T follicular helper cell (primary cell): ENCODE measurements at places on chromosomes 1 and 21.

- no peak for DNase-seq
These were observed 59.5 kb upstream of the KCNA3 start for GRCh38 chr1:110734133-110734680.

- no peak for DNase-seq
These were observed 72.2 kb upstream of the MAN1A2 start for GRCh38 chr1:117295001-117295400.

DNA sequence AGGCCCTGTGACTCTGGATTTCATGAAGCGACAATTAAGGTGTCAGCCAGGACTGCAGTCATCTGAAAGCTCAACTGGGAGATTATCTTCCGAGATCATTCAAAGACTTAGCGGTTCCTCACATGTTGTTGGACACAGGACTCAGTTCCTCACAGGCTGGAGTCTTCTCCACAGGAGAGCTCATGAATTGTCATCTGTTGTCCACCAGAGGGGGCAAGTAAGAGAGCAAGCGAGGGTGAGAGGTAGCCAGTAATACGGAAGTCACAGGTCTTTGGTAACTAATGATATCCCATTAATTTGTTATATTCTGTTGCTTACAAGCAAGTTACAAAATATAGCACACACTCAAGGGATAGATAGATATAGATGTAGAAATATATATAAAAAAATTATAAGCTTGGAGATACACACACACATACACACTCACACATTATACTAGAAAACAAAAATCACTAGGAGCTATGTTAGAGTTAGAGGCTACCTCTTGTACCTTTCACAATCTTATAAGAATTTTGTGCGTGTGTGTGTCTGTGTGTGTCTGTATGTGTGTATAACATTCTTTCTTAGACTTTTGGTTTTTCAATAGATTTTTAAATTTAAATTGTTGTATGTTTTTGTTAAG, 1695.3 kb downstream of the BRINP3 start:
- DNase-seq, result no peak

DNA sequence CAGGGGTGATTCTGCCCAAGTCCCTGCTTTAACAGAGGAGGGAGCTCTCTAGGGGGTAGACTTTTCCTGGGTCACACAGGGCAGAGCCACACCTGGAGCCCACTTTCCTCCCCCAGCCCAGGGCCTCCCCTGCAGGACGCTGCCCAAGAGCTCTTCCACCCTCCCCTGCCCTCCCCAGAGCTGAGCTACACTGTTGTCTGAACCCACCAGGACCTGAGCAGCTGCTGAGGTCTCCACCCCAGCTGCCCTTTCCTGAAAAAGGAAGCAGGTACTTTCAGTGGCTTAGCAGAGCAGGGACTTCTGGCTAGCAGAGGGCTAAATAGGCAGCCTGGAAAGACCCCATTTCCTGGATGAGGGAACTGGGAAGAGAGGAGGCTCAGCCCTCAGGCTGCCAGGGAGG, 169.3 kb upstream of the ETV3 start:
- DNase-seq, result no peak

GRCh38 chr1:67736750-67737149, 51.7 kb downstream of the GADD45A start:
- no peak for DNase-seq

DNA sequence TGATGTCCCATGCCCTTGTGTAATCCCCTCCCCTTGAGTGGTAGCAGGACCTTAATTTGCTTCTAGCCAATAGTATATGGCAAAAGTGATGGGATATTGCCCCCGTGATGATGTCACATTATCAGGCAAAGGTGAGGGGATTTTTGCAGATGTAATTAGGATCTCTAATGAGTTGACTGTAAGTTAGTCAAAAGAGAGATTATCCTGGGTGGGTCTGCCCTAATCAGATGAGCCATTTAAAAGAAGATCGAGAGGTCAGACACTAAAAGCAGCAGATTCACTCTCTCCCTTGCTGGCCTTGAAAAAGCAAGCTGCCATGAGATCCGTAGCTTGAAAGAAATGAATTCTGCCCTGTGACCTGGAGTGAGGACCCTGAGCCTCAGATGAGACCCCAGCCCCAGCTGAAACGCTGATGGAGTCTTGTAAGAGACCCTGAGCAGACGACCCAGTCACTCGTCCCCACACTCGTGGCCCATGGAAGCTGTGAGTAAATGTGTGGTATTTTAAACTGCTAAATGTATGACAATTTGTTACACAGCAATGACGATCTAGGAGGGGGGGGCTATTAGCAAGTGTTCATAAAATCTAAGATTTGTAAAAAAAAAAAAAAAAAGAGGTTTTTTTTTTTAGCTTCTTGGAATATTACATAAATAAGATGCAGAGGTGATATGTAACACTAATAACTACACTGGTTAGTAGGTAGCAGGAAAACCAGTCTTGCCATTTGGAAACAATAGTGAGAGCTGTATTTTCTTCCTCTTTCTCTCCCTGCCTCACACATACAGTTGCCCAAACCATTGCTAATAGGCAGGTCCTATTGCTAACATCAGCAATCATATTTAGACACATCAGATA, 50.3 kb upstream of the TARBP1 start:
- no peak for DNase-seq
